ENCODE measurements at places on chromosomes 5 and 9. TPM values are rescaled to one million over a fixed set of nuclear protein-coding genes. Genes with fewer than 3 reads are reported as not detected.

- no peak for DNase-seq
Observed at GRCh38 chr9:122821278-122821943, 7.0 kb downstream of the PDCL start.

- DNase-seq = no peak
Observed at GRCh38 chr5:143769026-143769786, 42.8 kb upstream of the HMHB1 start.

DNA sequence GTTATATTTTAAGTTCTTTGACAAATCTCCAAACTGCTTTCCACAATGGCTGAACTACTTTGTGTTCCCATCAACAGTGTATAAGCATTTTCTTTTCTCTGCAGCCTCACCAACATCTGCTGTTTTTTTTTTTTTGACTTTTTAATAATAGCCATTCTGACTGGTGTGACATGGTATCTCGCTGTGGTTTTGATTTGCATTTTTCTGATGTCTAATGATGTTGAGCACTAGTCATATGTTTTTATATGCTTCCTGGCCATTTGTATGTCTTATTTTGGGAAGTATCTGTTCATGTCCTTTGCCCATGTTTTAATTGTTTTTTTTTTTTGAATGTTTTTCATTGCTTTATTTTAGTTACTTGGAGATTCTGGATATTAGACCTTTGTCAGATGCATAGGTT, 196.6 kb downstream of the PLK2 start:
- no peak for DNase-seq

DNA sequence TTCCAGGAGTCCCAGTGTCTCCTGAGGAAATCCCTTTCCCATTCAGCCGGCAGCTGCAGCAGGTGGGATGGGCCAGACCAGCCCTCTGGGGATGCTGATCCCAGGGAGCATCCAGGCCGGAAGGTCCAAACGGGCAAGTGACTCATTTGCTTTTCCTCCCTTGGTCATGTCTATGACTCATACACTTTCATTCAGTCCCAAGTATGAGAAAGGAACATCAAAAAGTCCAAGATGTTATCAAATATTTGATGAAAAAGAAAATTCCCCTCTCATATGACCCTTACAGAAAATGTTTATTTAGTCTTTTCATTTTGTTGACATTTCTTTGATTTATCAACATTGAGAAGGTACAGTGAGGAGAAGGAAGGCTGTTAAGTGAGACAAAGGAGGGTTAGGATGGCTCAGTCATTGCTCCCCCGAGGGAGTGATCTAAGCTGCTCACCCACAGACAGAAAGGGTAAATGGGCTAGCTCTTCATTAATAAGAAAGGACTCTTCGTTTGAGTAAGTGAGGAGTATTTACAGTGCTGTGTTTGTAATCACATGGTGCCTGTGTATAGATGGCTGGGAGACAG, 117.6 kb upstream of the ANKRD55 start:
- DNase-seq = no peak

DNA sequence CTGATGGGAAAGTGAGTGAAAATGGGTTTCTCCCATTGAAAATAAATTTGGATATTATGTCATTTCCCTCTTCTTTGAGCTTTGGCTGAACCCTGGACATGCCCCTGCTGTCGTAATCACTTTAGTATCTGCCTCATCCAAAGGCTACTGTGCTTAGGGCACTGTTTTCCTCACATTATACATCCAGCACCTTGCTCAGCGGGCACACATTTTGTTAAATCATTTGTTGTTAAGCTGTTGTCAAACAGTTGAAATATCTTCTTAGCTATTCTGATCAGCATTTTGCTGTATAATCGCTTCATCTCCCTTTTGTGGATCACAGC, 352.7 kb upstream of the CD180 start:
- DNase-seq = no peak

- no peak for DNase-seq
Observed at GRCh38 chr5:87403899-87404298, 8.8 kb downstream of the CCNH start.

Gene CCDC152
- 1.8 TPM for total RNA-seq

Measured in prostate gland (tissue), 2 donors.